ENCODE measurements at places on chromosomes 5 and 9.

- DNase-seq = peak; percentile 87
Measured at GRCh38 chr5:163916376-163916775, 411.0 kb downstream of the MAT2B start.

DNA sequence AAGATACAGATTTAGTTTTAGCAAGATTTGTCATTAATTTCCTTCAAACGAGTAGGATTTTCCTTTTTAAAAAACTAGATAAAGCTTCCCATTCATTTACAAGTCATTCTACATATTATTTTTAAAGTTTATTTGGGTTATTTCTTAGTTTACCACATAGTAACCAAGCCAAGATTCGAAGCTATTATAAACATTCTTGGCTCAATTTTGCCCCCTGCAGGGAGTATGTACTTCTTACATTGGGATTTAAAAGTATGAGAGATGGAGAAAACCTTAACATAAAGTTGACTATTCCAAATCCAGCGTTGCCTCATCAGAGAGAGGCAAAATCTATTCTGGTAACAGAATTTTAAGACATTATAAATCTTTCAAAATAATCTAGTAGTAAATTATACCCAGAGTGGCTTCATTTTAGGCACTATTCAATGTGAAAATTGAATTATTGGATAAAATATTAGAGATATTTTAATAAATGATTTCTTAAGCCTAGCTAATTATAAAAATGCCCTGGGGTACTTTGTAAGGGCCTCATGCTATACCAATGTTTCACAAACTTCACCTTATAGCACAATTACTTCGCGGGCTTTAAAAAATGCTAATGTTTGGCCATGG, 39.1 kb downstream of the FBN2 start:
- peak; percentile 90 for DNase-seq

DNA sequence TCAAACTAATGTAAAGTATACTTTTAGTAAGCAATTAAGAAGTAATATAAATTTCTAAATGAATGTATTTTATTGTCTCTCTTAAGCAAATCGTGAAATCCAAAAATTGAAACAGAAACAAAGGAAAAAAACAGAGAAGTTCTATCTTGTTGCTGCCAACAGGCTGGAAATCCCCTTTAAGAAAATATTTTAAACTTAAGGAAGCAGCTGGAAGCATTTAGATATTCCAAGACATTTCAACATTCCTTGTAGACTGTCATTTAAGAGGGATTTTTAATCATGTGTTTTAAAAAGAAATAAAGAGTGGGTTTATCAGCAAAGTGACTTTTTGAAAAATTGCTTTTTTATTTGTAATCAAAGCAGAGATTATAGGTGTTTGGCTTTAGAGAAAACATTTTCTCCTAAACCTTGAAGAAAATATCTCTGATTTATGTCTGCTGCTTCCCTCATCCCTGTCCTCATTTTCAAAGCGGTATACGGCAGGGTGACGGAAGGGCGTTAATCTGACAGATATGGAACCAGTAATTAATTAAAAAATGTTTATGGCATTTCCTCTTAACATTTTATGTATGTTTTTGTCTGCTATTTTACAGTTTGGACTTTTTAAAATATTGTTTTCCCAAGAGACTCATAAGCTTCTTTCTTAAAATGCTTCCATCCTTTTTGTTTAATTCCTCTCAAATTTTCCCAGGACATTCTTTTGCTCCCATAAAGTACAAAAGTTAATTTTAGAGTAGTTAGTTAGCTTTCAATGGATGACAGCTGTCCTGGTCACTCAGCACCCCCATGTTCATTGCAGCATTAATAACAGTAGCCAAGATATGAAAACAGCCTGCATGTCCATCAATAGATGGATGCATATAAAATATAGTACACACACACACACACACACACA, 245.6 kb downstream of the LURAP1L start:
- peak; percentile 23 for DNase-seq

DNA sequence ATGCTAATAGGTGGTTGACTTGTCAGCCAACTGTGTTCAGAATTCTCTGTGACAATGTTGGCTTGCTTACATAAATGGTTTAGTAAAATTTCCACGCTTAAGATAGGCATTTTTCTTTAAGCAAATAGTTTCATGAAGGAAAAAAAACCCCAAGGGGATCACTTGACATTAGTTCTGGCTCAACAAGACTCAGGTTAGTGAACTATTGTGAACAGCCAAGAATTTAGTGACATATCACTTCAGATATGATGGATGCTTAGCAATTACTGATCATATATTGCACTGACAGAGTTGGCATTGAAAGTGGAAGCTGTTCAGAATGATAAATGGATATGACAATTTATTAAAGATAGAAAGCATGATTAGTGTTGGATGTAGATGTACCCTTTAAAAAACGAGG, 218.5 kb downstream of the TMEM232 start:
- DNase-seq = no peak

GRCh38 chr9:91803151-91803940, 146.7 kb downstream of the ROR2 start:
- peak; percentile 79 for DNase-seq

DNA sequence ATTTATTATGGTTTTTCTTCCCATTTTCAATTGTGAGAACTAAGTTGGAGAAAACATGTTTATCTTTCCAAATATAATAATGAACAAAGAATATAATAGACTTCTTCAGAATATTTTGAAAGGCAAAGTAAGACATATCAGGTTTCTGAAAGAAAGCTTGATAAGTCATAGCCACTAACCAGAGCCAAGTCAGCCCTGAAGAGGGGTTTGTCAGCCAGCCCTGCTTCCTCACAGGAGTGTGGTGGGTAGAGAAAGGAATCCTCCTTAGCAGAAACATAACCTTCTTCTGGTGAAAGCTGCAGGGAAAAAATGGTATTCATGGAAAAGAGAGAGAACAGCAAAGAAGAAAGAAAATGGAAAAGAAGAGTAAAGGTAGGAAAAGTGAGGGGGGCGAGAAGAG, 93.4 kb downstream of the MPDZ start:
- peak; percentile 42 for DNase-seq

DNA sequence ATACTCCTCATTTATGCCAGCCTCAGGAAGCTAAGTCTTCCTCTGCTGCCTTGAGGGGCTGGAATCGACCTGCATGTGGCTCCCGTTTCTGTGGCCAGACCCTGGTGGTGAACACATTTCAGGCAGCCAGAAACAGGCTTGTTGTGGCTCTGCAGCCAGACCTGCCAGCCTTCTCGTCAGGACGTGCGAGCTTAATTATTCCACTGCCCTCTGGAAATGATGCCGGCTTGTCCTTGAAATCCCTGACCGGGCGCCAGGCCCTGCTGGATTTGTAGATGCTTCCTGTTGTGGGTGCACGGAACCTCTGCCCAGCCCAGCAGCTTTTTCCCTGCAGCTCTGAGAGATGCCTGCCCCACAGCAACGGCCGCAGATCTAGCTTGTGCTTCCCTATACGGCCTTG, 41.6 kb downstream of the PDZD2 start:
- no peak for DNase-seq

DNA sequence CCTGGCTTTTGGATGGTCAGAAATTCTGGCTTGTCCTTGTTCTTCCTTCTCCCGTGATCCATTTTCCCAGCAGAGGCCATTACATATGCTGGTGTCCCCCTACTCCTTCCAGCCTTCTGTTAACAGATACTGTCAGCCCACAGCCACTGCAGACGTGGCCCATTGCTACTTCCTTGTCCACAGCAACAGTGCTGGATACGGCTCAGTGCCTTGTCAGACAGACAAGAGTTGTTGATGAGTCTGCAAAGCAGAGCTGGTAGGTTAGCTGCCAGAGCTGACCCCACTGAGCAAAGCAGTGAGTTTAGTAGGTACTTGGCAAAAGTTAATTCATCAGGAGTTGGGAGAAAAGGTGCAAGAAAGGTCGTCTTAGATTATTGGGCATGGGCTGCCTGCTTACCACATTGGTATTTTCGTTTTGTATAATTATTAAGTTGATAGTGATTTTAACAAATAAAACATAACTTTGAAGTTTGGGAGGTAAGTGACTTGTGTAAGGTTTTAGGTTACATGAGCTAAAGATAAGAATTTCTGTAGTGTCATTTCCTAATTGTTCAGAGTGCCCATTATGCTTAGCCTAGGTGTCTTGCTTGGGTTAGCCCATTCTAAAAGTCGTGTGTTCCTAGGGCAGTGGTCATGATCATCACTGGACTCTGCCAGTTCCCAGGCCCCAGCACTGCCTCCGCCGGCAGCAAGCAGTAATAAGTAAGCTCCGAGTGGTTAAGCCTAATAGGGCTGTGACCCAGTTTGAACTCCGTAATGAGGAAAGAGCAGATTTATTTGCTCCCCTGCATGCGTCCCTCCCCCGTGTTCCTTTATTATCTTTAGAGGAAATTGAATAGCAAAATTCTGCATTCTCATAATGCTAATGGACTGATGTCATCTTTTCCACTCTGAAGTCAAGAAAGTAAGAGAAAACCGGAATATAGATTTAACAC, 292.0 kb downstream of the FANCC start:
- peak; percentile 95 for DNase-seq

Data from choroid plexus epithelial cell (primary cell).